ENCODE measurements at places on chromosomes 16 and 17.

DNA sequence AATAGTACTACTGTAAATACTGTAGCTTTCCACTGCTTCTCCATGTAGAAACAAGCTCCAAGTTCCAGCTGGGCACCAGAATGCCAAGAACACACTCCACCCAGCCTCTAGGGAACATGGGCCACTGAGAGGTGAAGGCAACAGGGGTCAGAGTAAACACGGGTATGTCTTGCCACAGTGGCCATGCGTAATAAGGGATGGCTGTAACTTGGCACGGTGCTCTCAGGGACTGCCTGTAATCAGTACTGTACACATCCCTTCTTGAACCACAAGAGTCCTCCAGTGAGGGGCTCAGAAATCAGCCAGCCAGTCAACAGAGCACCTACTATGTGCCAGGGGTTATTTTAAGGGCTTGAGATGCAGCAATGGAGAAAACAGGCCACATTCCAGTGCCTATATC is 10.8 kb downstream of the LRRC59 start:
- DNase-seq, result no peak

- DNase-seq, result no peak
Observed at GRCh38 chr17:51079049-51079448, 41.6 kb downstream of the SPAG9 start.

GRCh38 chr16:57166451-57166850 is 19.4 kb downstream of the PSME3IP1 start:
- DNase-seq, result no peak

GRCh38 chr17:4433515-4434031 is at the start of gene SPNS3:
TSS of gene SPNS3 (plus strand) at chr17:4433940. CDS start at chr17:4433968, 28 bp downstream.
- DNase-seq, result peak; percentile 80

- DNase-seq, result no peak
Observed at GRCh38 chr17:71402661-71403141, 718.1 kb upstream of the SOX9 start.

GRCh38 chr16:69077251-69077650 is 28.2 kb upstream of the HAS3 start:
- no peak for DNase-seq

DNA sequence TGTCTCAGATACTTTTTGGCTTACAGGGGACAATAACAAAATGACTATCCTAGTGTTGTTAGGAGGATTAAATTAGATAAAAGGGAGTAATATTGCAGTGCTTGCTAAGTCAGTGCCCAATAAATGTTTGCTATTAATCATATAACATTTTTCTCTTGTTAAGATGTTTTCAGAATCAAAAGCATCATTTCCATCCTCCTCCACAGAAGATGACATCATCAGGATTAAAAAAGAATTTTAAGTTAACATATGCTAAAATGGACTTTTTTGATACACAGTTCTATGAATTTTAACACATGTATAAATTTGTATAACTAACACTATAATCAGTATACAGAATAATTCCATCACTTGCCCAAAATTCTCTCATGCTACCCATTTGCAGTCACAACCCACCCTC is 492.6 kb downstream of the GRIN2A start:
- DNase-seq, result no peak

DNA sequence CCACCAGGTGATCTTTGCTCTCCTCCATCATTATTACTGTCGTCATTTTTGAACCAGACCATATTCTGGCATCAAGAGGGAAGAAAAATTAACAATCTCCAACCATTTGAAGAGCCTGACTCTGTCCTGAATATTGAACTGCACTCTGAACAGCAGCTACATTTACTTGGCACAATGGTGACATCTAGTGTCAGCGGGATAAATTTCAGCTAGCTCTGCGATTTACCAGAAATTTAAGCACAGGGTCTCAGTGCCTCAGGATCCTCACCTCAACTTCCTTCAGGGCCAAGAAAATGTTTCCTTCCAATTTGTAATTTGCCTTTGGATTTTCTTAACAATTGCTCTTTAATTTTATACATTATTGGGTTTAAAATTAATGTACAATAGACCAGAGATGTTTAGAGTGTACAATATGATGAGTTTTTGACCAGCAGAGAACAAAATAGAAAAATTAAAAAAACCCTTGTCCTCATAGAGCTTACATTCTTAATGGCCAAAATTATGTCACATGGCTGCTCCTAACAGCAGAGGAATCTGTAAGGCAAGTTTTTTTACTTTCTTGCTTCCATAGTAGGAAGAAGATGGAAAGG is 10.7 kb upstream of the ZNF19 start:
- peak; percentile 68 for DNase-seq

GRCh38 chr16:89166696-89167424 is 4.7 kb upstream of the CDH15 start:
- DNase-seq, result no peak

DNA sequence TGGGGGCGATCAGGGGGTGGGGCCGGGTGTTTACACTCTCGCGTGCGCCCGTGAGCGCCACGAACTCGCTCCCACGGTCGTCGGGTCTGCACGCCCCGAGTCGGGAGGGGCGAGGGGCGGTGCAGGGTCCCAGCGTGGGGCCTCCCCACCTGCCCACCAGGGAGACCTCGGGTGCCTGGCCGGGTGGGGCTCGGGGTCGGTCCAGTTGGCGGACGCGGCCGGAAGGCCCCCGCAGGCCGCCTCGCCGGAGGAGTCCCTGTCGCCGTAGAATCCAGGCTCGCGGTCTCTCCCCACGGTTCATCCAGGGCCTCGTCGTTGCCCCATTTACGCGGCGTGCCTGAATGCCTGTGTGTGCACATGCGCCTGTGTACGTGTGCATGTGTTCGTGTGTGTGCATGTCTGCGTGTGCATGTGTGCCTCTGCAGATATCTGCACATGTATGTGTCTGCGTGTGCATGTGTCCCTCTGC is 510 bp upstream of the RAB40B start:
- no peak for DNase-seq

GRCh38 chr16:20727181-20727580 is 14.4 kb downstream of the THUMPD1 start:
- DNase-seq, result no peak

DNA sequence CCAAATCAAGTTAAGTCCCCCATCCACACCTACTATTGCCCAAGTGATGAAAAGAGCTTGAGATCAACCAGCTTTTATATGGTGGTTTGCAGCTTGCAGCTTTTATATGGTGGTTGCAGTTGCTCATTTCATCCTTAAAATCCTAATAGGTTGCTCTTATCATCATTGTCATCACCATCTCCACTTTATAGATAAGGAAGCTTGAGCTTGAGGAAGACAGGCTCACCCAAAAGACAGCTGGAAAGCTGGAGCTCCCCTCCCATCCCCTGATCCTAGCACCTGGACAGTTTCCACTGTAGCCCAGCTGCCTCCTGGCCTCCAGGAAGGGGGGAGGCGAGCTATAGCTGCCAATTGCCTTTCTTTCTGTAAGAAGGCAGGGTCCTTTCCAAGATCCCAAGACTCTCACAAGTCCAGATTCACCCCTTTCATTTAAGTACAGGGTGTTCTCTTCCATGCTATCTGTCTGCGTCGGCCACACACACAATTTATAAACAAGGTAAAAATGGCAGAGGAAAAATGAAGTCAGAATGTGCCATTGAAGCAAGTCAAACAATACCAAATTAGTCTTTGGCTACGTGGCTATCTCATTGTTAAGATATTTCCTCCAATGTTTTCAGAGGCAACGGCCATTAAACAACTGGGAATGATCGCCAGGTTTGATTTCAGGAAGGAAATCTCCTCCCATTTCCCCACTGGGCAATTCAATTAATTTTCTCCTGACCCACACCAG is 63.3 kb downstream of the PECAM1 start:
- DNase-seq, result no peak

DNA sequence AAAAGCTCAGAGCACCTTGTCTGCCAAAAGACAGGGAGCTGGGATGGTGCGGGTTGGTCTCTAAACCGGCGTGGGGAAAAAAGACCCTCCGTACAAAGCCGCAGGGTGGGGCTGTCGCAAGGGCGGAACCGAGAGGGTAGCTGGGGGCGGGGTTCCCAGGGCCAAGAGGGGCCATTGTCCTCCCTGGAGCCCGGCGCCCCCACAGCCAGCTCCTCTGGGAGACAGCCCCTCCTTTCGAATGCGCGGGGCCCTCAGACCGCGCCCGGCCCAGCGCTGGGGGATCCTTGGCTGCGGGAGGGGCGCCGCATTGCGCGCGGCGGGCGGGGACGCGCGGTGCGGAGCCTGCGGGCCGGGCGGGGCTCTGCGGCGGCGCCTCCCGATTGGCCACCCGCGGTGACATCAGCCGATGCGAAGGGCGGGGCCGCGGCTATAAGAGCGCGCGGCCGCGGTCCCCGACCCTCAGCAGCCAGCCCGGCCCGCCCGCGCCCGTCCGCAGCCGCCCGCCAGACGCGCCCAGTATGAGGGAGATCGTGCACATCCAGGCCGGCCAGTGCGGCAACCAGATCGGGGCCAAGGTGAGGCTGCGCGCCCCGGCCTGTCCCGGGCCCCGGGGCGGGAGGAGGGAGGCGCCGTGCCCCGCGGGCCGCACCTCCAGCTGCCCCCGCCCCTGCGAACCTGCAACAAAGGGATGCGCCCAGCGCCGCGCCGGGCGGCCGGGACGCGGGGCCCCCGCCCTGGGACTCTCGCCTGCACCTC is at the start of gene TUBB3:
Gene TUBB3 (plus strand): TSS at position 459 of the 756 bp plus-strand sequence. CDS start 60 bp downstream, at position 519.
- DNase-seq, result peak; percentile 65

Data from activated CD8-positive, alpha-beta T cell treated with anti-CD3 and anti-CD28 coated beads, Interleukin-2, amount 10 ng/mL, durations not matched to agents 7 days and 5 days (primary cell).